SK-N-SH treated with all-trans-retinoic acid at 6 μM for 48 hours (cell line): ENCODE measurements at places on chromosomes 2 and 18.
A peak's percentile ranks its signal among the peaks of the same experiment; 100 is the strongest.

DNA sequence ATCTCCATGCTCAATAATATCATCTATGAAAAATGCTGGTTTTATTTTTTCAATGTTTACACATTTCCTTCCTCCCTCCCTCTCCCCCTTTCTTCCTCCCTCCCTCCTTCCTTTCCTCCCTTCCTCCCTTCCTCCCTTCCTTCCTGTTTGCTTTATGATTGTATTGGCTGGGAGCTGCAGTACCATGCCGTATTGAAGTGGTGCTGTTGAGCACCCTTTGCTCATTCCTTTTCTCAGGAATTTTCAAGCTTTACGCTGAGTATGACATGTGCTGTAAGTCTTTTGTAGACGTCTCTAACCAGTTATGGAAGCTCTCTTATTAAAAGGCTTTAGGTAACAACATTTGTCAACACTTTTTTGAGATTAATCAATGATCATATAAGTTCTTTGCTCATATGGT lies 100.4 kb downstream of the SNTG2 start:
- no peak for ATAC-seq

DNA sequence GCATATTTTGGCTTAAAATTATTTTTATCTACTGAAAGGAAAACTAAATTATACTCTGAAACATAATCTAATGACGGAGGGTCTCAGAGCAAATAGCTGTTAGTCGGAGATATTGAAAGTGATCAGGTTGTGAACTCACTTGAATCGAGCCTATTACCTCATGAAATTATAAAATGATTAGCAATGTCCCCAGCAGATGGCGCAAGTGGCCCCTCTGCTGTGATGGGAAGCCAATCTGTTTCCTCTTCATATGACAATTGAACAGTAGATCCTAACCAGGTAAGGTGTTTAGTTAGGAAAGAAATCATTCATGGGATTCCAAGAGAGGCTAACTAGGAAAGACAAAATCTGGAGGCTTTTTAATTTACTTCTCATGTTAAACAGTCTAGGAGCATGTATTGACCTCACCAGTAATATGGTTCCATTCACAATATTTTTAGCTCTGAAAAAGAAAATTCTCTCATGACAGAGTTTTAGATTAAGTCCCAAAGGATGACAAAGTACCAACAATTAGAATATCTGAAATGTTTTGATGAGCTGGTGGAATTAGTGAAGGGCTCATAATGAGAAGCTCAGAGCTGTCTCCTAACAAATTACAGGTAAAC lies 29.9 kb upstream of the MPPE1 start:
- ATAC-seq, result peak; percentile 87

DNA sequence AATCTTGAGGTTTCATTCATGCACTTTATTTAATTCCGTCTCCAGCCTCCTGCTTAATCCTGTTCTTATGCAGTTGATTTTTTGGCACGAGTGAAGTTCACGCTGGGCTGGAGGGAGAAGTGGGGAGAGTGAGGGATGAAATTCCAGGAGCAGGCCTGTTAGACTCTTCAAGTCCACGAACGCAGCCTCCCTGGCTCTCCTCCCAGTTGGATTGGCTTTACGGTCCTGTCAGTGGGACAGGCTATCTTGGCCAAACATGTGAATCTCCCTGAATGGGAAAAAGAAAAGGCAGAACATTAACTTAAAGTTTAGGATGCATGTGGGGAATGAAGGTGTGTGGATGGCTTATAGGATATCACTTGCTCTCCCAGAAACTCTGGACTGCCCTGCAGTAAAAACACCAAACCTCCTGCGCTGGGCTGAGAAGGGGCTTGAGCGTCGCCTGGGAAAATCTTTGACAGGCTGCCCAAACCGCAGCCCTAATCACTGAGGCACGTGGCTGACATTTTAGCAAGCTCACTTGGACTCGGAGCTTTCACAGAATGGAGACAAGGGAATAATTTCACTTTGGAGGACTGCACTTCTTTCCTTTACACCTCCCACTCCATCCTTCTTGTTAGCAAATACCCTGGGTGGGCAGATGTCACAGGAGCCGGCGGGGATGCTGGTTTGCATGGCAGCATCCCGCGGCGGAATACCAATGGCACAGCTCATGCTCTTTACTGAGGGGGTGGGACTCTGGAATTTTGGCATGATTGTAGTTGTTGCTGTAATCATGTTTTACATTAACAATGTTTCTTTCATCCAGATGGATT lies 93.9 kb downstream of the ACKR3 start:
- ATAC-seq, result no peak

GRCh38 chr18:37006742-37007141 lies 177.8 kb downstream of the KIAA1328 start:
- ATAC-seq, result no peak
